ENCODE measurements at places on chromosomes 11 and 22. TPM values are rescaled to one million over a fixed set of nuclear protein-coding genes. Genes with fewer than 3 reads are reported as not detected.

DNA sequence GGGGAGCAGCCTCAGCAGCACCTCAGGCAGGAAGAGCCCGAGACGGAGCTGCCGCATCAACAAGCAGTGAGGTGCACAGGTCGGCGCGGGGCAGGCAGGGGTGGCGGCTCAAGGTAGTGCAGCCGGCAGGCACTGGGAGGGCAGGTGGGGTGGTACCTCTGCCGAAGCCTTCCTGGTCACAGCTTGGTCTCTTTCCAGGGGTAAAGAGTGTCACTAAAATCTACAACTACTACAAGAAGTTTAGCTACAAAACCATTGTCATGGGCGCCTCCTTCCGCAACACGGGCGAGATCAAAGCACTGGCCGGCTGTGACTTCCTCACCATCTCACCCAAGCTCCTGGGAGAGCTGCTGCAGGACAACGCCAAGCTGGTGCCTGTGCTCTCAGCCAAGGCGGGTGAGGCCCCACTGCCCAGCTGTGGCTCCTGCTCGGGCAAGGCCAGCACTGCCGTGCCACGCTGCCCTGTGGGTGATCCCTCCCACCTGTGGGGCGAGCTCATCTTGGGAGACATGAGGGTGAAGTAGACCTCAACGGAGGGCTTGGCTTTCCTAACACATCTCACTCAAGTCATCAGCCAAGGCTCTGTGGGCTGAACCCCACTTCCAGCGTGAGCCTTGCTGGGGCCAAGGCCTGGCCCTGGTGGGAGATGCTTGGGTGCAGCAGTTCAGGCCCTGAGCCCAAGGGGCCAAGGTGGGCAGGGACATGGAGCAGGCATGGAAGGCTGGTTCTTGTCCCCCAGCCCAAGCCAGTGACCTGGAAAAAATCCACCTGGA, 13.6 kb downstream of the GATD1 start:
- no peak for ATAC-seq

- no peak for ATAC-seq
Observed at GRCh38 chr11:120123946-120124345, 14.0 kb downstream of the TRIM29 start.

DNA sequence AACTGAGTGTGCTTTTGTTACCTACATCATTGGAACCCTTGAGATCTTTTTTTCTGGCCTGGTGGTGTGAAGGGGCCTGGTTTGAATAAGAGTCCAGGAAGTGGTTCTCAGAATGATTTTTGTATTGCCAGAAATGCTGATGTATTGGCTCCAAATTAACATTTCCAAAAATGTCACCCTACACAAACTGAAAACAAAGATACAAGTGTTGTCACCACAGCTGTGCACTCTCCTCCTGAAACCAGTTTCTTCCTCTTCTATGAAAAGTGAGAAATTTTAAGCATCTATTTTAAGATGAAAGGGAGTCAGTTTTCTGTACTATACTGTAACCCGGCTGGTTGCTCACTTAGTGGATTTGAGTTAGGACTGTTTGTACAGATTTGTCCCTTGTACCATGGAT, 218.8 kb downstream of the PGR start:
- ATAC-seq = no peak

- no peak for ATAC-seq
Observed at GRCh38 chr11:61539006-61539405, 30.5 kb downstream of the LRRC10B start.

DNA sequence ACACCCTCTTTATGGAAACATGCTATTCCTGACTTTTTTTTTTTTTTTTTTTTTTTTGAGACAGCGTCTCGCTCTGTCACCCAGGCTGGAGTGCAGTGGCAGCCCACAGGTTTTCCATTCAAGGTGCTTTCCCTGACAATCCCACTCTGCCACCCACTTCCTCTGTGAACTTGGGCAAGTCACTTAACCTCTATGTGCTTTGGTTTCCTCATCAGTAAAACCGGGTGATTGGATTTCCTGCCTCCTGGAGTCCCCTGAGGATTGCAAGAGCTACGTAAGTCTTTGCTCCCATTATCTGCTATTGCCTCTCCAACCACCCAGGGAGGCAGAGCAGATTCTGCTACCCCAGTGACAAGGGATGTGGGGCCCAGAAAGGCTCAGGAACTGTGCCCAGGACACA, 54.1 kb downstream of the CELSR1 start:
- no peak for ATAC-seq

DNA sequence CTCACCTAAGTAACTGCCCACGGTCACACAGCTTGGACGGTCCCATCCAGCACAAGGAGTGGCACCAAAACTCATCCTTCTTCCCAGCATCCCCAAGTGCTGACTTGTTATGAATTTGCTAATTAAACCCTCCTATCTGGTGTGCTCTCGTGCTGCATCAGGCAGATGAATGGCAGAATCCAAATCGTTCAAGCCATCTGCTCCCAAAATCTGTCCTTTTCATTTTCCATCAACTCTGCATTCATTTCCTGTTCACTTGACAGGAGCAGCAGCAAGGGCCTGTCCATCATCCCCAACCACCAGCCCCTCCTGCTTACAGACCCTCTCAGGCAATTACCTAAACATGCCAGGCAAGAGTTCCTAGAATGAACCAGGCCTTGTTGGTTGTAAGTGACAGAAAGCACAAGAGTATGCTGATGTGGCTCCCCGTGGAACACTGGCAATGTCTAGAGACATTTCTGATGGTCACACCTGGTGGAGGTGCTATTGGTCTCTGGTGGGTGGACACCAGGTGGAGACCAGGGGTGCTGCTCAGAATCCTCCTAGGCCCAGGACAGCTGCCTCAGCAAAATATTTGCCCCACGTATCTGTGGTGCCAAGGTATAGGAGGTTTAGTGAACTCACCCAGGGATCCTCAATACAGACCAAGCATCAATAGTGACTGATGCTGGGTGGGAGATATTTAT, 832.5 kb downstream of the TBC1D22A start:
- no peak for ATAC-seq

DDIAS gene
- total RNA-seq = 0.31 TPM

DNA sequence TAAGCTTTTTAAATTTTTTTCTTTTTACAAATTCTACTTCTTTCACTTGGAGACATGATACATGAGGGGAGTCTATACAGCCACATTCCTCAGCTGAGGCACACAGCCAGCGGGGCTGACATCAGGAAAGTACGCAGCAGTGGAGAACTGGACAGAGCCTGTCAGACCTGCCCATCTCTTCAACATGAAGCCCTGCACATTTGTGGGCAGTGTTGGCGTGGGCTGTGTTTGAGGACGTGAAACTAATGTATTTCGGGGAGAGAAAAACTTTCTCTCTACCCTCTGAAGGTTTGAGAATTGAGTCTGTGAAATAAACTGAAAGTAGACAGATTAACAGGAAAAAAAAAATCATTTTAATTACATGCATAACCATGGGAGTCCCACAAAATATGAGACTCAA, 84.8 kb upstream of the HTATIP2 start:
- ATAC-seq = no peak

DNA sequence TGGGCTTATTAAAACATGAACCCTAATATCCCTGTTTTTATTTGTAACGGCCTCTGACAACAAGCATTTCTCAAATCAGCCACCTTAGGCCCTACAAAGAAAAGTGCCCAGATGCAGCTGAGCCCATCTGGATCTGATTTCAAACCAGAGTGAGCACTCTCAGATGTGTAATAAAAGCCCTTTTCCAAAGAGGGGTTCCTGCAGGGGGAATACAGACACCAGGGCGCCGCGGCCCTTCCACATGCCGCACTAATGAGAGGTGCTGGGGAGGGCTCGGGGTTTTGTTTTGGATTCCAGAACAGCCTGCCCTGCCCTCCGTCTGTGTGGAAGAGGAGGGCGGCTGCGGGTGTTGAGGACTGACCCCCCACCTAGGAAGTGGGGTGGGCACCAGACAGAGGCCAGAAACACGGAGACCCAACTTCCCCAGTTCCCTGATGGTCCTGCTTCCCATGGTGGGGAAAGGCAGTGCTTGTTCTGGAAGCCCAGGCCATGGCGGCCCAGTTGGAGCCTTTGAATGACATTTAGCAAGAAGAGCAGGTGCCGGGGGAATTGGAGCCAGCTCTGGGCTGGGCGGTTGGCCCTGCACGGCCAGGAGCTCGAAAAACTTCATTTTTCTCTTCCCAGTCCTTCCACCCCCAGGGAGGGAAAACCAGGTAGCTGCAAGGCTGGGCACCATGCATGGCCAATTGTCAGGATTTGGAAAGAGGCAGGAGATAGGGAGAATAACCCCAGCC, 63.7 kb downstream of the MACROD1 start:
- ATAC-seq = no peak

CCDC179 gene
- total RNA-seq = not detected

PELI3 gene
- 43.9 TPM for total RNA-seq

CNTN5 gene
- 0.16 TPM for total RNA-seq

- ATAC-seq = no peak
Observed at GRCh38 chr11:61054927-61055562, 47.2 kb upstream of the CD5 start.

SERPIND1 gene
- total RNA-seq = not detected

GRCh38 chr11:109612496-109612895, 190.5 kb downstream of the C11orf87 start:
- peak; percentile 51 for ATAC-seq

RAC2 gene
- 11.3 TPM for total RNA-seq

JAML gene
- total RNA-seq = 5.7 TPM

MOGAT2 gene
- not detected for total RNA-seq

PTPRJ gene
- total RNA-seq = 9.5 TPM

GRCh38 chr11:84581083-84581482, 1046.1 kb downstream of the DLG2 start:
- ATAC-seq = no peak

- no peak for ATAC-seq
Observed at GRCh38 chr22:18024956-18025720, 777 bp upstream of the MICAL3 start.

GRCh38 chr11:76623171-76623883, 47.2 kb downstream of the LRRC32 start:
- ATAC-seq = no peak

DNA sequence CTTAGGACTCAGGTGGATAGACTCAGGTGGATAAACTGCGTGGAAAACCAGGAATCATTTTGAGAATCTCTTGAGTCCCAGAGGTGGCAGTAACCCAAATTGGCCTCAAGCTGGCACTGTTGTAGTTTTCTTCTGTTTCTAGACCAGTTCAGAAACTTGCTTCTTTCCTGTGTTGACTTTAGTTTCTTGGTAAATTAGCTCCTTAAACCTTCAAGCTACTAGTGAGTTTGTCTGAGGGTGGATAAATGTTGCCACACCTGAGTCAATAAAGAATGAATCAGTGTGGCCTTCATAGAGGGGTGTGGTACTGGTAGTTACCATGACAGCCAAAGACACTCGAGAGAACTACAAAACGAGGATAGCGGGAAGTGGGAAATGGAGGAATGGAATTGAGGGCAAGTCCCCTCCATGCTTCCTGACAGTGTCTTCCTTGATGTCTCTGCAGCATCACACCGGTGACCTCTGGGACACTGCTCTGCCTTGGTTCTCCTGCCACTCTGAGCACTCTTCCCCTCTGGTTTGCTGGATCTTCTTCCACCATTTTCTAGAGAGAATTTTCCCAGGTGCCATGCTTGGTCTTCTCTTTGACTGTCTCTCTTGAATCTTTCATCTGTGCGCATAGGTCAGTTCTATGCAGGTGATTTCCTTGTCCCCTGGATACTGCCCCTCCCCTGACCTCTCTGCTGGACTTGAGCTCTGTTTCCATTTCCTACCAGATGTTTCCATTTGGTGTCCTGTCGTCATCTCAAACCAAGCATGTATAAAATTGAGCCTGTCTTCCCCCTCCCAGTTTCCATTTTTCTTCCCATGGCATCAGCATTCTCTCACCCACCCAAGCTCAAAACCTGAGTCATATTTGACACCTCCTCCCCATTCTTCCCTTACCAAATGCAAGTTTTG, 7.2 kb downstream of the POLD4 start:
- no peak for ATAC-seq

OR5F1 gene
- total RNA-seq = not detected

DNA sequence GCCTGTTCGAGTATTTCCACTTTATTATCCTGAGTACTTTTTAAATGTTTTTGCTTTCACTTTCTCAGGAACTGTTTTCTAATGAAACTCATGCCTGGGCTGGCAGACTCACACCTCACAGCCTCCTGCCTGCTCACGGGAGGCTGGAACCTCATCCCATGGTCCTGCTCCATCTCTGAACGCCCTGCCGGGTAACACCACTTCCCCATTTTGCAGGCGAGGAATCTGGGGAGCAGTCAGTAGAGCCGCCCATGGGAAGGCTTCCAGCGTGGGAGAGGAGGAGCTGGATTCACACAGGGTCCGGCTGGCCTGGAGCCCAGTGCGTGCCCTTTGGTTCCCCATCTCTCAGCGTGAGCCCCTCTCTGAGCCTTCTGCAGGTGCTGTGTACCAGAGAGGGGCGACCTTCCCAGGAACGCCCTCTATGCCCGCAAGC, 53.6 kb downstream of the SCUBE1 start:
- ATAC-seq = no peak

DNA sequence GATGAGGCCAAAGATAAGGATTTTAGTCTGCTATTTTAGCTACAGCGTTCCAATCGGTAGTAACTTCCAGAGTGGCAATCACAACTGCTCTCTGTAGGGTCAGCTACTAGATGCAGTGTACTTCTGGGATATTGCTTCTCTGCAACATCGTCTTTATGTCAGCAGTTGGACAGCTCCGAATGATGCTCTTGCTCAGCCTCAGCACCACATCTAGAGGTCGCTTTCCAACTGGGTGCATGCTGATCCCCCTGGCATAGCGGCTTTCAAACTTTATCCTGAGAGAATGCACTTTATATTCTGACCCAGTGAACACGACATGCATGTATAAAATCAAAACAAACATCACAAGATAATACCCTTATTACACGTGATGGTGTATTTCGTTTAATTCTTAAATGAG, 219.6 kb downstream of the C11orf87 start:
- no peak for ATAC-seq

DNA sequence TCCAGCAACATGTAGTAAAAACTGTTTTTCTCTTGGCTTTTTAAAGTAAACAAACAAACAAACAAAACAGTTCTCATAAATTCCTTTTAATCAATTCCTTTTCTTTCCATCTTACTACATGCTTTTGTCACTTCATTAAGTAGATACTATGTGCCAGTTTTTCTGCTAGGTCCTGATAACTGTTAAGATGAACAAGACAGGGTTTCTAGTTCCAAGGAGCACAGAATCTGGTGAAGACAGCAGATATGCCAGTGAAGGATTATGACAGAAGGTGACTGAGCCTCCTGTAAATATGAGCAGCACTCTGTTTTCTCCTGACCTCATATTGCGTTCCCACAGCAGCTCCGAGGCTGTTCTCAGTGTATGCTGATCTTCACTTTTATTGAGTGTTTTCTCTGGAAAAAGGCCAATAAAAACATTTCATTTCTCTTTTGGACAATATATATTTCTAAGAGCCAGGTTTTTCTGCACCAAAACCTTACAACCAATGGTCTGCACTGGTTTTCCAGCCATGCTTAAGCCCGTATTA, 45.8 kb downstream of the HEPHL1 start:
- ATAC-seq = no peak

DNA sequence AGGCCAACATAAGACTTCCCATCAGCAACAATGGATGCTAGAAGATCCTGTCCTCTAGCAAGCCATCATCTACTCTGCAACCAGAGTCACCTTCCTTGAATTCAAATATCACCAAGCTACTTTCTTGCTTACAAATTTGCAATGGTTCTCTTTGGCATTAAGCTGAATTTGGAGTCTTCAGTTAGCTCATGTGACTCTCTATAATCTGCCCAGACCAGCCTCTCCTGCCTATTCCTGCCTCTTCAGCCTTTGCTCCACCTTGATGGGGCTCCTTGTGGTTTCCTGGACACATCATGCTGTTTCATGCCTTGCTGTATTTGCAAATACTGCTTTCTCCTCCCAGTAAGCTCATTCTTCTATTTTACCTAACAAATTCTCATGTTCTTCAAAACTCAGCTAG, 82.3 kb downstream of the RASSF10 start:
- ATAC-seq = no peak

NXPE2 gene
- total RNA-seq = 0.19 TPM

GRCh38 chr11:88303037-88303436, 34.5 kb downstream of the CTSC start:
- ATAC-seq = no peak
